Activated CD8-positive, alpha-beta memory T cell treated with anti-CD3 and anti-CD28 coated beads for 24 hours (primary cell): ENCODE measurements at places on chromosomes 1 and 21.

DNA sequence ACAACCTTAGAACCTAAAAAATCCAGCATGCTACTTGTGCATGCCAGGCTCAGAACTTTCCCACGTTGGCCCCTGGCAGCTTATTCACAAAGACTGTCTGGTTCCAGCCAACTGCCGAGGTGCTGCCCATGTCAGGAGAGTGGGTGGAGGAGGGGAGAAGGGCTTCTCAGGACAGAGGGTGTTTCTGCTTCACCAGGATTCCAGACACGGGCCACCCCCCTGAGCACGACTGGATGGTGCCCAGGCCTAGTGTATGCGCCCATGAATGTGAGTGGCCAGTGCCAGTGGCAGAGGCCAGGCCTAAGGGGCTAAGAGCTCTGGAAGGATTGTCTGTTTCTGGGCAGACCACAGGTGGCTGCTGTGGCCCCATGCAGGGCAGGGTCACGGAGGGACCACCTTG, 148.2 kb upstream of the COL6A1 start:
- peak; percentile 43 for DNase-seq

DNA sequence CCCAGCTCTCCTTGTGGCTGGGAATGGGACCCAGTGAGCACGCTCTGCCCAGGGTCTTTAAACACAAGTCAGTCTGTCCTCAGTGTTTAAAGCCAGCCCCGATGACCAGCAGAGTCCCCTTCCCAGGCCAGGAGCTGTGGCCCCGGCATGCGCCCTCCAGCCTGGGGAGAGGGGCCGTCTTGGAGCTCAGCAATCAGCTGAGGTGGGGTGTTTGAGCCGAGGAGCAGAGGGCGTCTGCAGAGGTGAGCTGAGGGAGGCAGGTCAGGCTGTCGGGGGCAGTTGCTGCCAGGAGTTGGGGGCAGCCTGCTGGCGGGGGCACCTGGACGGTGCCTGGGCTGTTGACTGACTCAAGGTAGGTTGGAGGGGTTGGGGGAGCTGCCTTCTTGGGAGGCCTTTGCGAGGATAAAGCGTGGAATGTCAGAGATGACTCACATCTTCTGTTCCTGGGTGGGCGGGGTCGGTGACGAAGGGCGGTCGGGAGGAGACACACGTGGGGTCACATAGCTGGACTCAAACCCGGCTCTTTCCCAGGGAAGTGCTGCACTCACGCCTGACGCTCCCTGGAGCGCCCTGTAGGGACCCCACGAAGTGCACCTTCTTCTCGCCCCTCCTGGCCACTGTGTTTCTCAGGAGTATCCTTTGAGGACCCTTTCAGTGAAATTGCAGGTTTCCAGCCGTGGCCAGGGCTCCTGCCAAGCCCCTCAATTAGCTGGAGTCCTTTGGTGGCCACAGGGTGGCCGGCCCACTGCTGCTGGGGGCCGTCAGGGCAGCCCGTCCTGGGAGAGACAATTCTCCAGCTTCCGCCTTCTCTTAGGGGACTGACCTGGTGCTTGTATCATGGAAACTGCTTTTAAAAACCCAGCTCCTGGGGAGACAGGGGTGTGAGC, 86.2 kb downstream of the SIK1 start:
- no peak for DNase-seq

- DNase-seq = no peak
Measured at GRCh38 chr1:9905010-9905409, 5.1 kb downstream of the CTNNBIP1 start.

DNA sequence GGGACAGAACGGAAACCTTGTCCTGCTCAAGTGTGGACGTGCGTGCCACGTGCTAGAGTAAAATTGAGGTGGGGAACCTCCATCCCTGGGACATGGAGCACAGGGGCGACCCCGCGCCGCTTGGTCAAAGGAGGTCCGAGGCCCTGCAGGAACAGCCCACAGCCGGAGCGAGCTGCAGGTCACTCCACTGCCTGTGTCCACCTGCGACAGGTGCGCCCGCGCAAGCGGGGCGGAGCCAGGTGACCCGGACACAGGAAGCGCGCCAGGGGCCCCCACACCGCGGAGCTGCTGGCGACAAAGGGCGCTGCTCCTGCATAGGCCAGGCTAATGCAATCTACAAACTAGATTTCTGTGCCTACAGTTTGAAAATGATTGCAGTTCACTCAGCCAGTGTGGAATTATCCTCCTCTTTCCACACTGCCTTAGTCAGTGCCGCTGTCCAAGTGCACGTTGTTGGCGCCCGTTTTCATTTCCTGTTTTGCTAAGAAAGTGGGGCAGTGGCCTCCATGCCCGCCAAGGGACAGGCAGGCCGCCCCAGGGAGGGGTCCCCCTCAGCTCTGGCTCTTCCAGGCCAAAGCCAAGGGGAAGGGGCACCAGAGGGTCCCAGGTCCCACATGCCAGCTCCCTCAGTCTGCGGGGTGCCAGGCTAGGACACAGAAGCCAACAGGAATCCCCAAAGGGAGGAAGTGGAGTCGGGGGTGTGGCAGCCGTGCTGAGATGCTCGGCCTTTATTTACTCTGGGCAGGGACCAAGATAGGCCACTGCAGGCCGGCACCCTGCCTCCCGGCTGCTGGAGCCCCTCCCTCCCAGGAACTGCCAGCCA, 4.3 kb upstream of the NADK start:
- DNase-seq = peak; percentile 71

DNA sequence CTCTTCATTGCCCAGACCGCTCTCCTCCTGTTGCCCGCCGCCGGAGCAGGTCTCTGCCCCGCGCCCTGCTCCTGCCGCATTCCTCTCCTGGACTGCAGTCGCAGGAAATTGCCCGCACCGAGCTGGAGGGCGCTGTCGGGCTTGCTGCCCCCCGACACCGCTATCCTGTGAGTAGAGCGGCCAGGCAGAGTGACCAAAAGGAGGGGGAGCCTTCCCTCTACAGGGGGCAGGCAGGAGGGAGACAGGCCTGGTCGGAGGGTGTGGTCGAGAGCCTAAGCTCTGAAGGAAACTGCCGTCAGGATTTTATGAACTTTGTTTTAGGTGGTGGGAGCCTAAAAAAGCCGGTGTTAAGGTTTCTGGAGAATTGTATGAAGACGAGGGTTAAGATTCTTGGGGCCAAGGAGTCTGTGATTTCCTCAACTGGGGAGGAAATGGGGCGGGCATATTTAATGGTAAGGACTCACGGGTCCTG, 517 bp downstream of the LRIG2 start:
- no peak for DNase-seq

- DNase-seq = no peak
Measured at GRCh38 chr1:46673749-46674182, 2.1 kb downstream of the TEX38 start.

DNA sequence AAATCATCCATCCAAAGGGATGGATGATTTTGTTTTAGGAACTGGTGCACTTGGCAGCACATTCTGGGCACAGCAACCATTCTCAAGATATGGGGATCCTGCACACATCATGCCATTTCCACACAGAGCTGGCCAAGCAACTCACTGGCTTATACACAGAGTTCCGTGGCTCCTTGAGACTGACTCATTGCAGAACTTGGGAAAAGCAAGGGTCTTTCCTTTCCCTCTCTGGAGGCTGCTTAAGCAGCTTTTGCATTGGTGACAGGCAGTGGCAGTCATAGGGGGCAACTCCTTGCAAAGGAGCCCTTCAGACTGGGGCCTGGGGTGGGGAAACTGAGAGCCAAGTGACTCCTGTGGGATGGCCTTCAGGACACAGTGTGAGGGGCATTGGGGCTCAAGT, 1.9 kb upstream of the MAD2L2 start:
- DNase-seq = no peak

GRCh38 chr1:22043198-22043769, 9.2 kb upstream of the CDC42 start:
- DNase-seq = no peak
